ENCODE measurements at places on chromosomes 2 and 18.

DNA sequence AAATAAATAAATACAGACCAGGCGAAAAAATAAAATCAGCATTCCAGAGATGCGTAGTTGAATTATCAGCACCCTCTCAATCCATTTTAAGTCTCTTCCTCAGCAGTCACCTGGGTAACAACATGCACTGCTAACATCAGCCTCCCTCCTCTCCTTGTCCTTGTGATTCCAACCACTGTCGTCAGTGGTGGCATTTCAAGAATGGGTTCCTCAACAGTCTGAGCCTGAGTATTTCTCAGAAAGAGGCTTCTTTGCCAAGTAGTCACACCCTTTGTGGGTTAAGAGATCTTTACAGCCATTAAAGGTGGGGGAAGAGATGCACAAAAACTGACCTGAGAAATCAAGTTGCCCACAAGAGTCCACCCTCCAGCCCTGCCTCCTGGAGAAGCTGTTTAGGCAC, 39.0 kb downstream of the NOL10 start:
- no peak for DNase-seq

- DNase-seq, result no peak
These were observed 86.2 kb downstream of the PAX3 start for GRCh38 chr2:222212571-222212970.

GRCh38 chr2:197498235-197498936, 1.3 kb downstream of the HSPD1 start:
- DNase-seq, result no peak

- no peak for DNase-seq
These were observed 222.4 kb upstream of the RBBP8 start for GRCh38 chr18:22710673-22711191.

- DNase-seq, result no peak
These were observed 760.3 kb upstream of the SOX11 start for GRCh38 chr2:4931721-4932365.

- DNase-seq, result no peak
These were observed 18.1 kb downstream of the KLHL14 start for GRCh38 chr18:32754508-32755263.

DNA sequence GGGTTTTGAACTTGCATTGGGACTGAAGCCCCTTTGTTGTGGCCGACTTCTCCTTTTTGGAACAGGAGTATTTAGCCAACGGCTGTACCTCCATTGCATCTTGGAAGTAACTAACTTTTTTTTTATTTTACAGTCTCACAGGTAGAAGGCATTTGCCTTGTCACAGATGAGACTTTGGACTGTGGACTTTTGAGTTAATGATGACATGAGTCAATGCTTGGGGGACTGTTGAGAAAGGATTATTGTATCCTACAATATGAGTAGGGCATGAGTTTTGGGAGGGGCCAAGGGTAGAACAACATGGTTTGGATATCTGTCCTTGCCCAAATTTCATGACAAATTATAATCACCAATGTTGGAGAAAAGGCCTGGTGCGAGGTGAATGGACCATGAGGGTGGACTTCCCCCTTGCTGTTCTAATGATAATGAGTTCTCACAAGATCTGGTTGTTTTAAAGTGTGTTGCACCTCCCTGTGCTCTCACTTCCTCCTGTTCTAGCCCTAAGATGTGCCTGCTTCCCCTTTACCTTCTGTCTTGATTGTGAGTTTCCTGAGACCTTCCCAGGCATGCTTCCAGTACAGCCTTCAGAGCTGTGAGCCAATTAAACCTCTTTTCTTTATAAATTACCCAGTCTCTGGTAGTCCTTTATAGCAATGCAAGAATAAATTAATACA, 1269.4 kb upstream of the CHAC2 start:
- DNase-seq, result no peak

DNA sequence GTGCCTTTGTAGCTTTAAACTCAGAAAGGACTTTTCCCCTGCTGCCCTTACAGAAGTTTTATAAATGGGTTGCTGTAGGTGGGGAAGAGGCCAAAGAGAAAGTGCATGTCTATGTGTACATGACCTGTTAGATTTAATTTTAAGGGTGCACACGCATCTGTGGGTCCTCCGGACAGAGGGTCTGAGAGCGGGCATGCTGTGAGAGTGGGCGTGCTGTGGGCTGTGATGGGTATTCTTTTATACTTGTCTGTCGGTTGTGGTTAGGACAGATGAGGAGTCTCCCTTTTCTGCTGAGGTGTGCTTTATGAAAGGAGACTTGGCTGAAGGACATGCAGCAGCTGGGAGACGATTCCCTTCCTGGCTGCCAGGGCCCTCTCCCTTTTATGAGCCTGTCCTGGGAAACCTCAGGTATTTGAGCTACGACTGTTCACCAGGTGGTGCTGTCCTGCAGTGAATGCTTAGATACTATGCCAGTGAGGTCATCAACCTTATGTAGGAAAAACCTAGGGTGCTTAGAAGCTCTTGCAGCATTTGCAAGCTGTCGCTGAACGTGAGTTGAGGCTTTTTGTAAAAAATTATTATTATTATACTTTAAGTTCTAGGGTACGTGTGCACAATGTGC, 67.5 kb downstream of the TANC1 start:
- DNase-seq, result peak; percentile 80

DNA sequence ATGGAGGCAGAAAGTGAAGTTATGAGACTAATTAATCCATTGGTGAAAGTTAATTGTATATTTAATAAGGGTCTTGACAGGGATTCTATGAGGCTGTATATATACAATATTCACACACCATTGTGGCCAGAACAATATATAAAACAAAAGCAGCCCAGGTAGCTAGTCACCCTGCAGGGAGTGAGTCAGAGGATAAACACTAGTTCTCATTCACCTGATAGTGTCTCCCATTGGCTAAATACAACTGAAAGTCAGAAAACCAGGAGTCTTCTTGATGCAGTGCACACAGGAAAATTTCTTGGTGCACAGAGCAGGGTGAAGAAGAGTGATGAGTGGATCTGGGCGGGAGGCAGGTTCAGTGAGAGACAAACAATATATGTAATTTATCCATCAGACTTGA, 465.2 kb downstream of the ERBB4 start:
- no peak for DNase-seq

DNA sequence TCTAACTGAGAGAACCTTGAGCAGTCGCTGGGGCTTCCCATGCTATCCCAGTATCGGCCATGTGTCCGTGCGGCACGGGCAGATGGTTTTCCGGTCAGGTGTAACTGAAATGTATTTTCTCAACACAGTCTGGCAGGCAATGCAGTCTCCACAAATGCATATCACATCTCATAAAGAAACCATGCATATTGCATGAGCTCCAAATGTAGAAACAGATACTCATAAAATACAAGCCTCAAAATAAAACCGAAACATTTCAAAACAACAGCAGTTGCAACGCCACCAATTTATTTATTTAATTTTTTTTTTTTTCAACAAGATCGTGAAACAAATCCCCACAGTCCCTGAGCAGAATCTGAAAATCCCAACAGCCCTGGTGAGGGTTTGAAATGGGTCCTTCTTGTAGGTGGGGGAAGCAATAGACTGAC, 299.4 kb downstream of the LPIN1 start:
- no peak for DNase-seq

DNA sequence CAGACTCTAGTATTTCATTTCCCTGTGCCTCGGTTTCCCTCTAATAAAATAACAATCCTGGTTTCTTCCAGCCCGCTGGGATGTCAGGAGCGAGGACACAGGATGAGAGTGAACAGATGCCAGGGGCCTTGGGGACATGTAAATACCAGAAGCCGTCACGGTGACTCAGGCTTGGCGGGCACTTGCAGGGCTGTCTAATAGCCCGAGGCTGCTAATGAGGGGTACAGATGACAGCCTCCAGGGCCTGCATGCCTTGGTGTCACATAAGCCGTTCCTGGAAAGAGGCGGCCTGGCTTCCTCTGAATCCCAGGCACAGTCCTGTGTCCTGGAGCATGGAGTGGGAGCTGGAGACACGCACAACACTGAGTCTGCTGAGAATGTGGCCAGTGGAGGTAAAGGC, 28.2 kb downstream of the HS1BP3 start:
- no peak for DNase-seq

GRCh38 chr18:49859021-49859359, 45.7 kb upstream of the ACAA2 start:
- DNase-seq, result no peak

- DNase-seq, result no peak
These were observed 416.6 kb upstream of the TRIB2 start for GRCh38 chr2:12300019-12300602.

DNA sequence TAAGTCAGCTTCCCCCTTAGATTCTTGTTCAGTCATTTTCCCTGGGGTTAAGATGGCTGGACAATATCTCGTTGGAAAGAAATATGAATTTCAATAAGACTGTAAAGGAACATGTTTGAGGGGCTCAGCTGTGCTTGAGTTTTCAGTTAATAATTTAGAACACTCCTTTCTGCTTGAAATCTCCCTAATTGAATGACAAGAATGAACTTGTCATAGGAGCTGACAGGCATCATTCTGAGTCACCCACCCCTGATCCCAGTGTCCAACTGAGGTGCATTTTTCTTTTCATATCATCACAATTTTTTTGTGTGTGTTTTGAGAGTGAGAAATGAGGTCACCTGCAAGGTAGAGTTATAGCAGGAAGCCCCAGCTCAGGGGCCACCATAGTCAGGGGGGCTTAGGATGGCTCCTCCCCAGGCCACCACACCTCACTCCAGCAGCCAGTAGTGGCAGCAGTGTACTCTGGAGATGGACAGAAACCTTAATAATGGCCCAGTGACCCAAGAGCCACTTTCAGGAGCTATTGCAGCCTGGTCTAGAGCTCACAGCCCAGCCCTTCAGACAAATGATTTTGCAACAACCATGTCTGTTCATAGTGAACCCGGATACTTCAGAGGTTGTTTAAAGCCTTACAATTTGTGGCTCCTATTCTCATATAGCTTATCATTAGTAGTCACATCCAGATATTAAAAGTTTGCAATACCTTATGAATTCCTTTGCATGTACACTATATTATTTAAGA, 174.5 kb downstream of the MAIP1 start:
- no peak for DNase-seq

DNA sequence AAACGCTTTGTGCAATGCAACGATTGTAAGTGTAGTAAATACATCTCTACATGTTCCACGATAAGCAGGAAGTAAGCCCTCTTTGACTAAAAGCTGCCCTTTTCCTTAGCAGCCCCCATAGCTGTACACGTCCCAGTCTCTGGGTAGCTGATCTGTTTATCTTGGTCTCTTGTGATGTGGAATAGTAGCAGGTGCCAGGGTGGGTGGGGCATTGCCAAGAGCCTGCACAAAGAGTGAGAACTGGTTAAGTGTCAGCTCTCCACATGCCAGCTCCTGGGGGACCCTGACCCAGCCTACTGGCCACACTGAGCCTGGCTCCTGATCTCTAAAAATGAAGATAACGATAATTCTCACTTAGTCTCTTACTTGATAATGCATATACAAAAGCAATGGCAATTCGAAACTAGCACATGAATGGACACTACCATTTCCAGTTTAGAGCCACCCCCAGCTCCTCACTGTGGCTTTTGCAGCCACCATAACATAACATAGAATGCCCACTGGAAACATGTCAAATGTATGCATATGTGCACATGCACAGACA, 92.3 kb downstream of the MYT1L start:
- DNase-seq, result no peak

DNA sequence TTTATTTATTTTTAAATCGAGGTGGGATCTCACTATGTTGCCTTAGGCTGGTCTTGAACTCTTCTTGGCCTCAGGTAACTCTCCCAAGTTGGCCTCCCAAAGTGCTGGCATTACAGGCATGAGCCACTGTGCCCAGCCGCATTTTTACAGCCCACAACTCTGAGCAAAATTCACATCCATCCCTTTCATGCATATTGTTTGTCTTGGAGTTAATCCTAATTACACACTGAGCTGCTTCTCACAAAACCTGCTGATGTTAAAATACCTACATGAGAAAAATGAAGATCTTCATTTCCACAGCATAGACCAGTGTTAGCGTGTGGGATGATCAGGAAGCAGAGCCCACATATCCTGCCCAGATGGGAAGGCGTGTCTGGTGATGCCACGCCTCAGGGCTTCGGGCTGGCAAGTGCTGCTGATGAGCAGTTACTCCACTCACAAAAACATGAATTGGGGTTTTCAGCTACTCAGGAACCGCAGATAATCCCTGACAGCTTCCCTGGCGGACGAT, 14.6 kb downstream of the ITGB1BP1 start:
- no peak for DNase-seq

DNA sequence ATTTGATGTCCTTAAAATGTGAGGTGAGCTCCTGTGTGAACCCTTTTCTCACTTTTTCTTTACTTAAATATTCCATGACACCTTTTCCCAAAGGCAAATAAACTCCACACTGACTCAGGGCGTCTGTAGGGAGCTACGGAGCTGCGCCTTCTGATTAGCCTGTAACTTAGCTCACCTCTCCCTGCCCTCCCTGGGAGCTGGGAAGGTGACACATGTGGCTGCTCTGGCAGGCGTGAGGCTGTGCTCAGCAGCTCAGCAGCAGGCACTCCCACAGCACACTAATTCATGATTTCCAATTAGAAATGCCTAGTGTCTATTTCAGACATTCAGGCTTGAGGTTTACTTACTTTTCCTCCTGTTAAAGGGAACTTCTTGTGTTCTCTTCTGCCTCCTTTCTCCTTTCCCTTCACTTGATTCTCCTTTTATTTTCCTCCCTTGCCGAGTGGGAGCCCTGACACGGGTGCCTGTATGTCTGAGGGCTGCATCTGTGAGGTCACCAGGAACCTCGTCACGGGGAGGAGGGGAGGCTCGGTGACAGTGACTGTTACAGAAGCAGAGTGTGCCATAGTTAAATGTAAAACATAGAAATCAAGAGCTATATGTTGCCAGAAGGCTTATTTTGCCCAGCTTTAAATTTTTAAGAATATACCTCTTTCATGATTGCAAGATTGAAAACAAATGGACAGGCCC, 437.1 kb downstream of the DCDC2C start:
- DNase-seq, result no peak

DNA sequence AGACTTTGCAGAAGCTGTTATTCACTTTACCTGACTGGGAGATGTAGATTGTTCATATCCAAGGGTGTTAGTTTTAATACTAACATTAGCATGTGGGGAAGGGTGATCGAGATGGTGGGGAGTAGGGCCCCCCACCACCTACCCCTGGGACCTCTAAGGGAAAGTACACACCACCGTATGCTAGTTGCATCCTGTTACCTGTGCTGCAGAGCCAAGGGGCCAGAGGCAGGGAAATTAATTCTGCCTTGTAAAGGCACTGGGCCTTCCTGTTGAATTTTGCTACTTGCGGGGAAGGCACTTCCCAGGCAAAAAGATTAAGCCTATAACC, 9.0 kb downstream of the STEAP3 start:
- DNase-seq, result no peak

- no peak for DNase-seq
These were observed 61.2 kb upstream of the RBBP8 start for GRCh38 chr18:22871809-22872525.

DNA sequence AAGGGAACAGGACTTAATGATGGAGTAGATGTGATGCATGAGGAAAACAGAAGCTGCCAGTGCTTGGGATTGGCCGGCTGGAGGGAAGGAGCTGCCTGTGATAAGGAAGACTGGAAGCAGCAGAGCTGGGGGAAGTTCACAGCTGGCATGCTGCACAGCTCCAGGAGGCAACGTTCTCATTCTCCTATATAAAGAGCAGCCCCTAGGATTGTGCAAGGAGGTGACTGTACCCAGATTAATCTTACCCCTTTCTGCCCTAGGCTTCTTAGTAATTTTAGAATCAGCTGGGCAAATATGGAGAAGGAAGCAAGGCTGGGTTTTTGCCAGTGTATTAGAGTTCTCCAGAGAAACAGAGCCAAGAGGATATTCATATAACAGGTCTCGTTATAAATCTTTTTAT, 155.8 kb downstream of the ALPK2 start:
- DNase-seq, result no peak

- DNase-seq, result no peak
These were observed 49.3 kb upstream of the CSRNP3 start for GRCh38 chr2:165420231-165420630.

GRCh38 chr2:143357966-143358365, 228.7 kb downstream of the ARHGAP15 start:
- no peak for DNase-seq

Data from iPS DF 19.7 (cell line).